ENCODE measurements at places on chromosomes 16 and 17.

- no peaks in the 10 kb centered on the region for H3K27me3 ChIP-seq
- no peak for DNase-seq
- no peak overlapping the region for H3K27ac ChIP-seq
- H3K4me3 ChIP-seq: no peak overlapping the region
- no peaks in the 10 kb centered on the region for H3K36me3 ChIP-seq
Observed at GRCh38 chr17:50844117-50844700, 8.8 kb downstream of the WFIKKN2 start.

- no peak overlapping the region for H3K4me3 ChIP-seq
- H3K27ac ChIP-seq: no peak overlapping the region
- H3K27me3 ChIP-seq: no peaks in the 10 kb centered on the region
- peaks cover 7% of the 10 kb centered on the region for H3K36me3 ChIP-seq
- no peaks in the 10 kb centered on the region for H3K4me1 ChIP-seq
Observed at GRCh38 chr17:9488556-9488955, 87.1 kb downstream of the STX8 start.

- peaks cover 26% of the 10 kb centered on the region for H3K4me1 ChIP-seq
- H3K4me3 ChIP-seq: peak overlapping the region; percentile 99
- H3K36me3 ChIP-seq: peaks cover 35% of the 10 kb centered on the region
- DNase-seq: no peak
Observed at GRCh38 chr16:30652005-30652296, 1.2 kb downstream of the PRR14 start.

GRCh38 chr16:399340-400019, 2.2 kb upstream of the DECR2 start:
- H3K27ac ChIP-seq: no peak overlapping the region
- DNase-seq: no peak
- no peaks in the 10 kb centered on the region for H3K36me3 ChIP-seq
- no peak overlapping the region for H3K4me3 ChIP-seq

DNA sequence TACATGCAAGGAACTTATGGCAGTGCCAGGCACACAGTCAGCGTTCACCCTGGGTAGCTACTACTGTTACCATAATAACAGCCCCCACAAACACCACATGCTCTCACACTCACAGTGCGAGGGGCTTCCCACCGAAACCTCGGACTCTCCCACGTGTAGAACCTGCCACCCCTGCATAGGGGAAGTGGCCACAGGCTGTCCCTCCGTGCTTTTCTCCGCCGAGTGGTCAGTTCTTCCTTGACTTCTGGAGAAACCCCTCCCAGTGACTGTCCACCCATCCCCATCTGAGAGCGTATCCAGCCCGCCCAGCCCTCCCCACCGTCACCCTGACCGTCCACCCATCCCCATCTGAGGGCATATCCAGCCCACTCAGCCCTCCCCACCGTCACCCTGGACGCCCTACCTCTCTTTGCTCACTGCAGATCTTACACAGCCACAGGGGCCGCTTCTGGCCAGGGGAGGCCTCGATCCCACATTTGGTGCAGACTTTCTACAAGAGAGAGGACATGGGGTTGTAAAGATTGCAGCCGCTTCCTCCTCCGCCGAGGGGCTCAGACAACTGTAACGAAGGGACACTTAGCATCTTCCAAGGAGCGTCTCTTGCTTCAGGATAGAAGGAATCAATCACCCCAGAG, 71.1 kb downstream of the RPH3AL start:
- DNase-seq: no peak
- H3K4me3 ChIP-seq: no peak overlapping the region
- no peaks in the 10 kb centered on the region for H3K4me1 ChIP-seq
- H3K27ac ChIP-seq: no peak overlapping the region
- H3K36me3 ChIP-seq: no peaks in the 10 kb centered on the region

GRCh38 chr16:52383640-52384292, 163.2 kb downstream of the TOX3 start:
- no peaks in the 10 kb centered on the region for H3K36me3 ChIP-seq
- no peaks in the 10 kb centered on the region for H3K27me3 ChIP-seq
- no peak overlapping the region for H3K27ac ChIP-seq
- H3K4me3 ChIP-seq: no peak overlapping the region

GRCh38 chr16:24681793-24682192, 47.7 kb upstream of the TNRC6A start:
- no peak for DNase-seq
- H3K4me3 ChIP-seq: no peak overlapping the region
- H3K27ac ChIP-seq: no peak overlapping the region
- H3K4me1 ChIP-seq: no peaks in the 10 kb centered on the region
- H3K36me3 ChIP-seq: no peaks in the 10 kb centered on the region

- no peaks in the 10 kb centered on the region for H3K27me3 ChIP-seq
- H3K4me1 ChIP-seq: no peaks in the 10 kb centered on the region
- H3K27ac ChIP-seq: no peak overlapping the region
- H3K4me3 ChIP-seq: no peak overlapping the region
- DNase-seq: no peak
Observed at GRCh38 chr17:80111702-80112470, 10.5 kb downstream of the GAA start.

DNA sequence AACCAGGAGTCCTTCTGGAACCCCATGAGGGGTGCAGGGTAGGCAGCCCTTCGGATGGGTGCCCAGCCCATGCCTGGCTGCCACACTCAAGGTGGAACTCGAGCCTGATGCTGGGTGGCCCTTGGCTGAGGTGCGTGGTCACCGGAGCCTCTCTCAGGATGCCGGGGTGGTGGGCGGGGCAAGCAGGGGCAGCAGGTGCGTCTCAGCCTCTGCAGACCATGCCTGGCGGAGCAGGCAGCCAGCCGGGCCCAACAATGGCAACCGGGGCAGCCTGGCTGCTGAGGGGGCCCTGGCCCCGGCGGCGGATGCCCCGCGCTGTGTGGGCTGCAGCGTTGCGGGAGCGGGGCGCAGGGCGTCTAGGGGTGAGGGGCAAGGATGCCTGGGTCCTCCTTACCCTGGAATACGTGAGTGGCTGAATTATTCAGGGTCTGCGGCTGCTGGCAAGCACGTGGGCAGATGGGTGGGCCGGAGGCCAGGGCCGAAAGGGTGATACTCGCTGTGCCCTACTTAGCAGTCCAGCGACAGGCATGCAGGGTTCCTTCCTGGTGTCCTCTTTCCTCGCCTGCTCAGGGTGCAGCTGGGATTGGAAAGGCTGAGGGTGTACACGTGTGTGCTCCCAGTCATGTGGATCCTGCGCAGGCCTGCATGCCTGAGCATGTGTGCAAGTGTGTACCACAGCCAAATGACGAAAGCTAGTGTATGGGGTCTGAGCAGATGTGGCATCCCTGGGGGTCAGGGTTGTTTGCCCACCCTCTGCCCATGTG, 14.6 kb downstream of the MYO15A start:
- no peak for DNase-seq
- no peaks in the 10 kb centered on the region for H3K4me1 ChIP-seq
- H3K4me3 ChIP-seq: no peak overlapping the region
- no peaks in the 10 kb centered on the region for H3K36me3 ChIP-seq

GRCh38 chr17:48003417-48004151, 32.7 kb downstream of the CDK5RAP3 start:
- no peaks in the 10 kb centered on the region for H3K27me3 ChIP-seq
- H3K4me1 ChIP-seq: peaks cover 4% of the 10 kb centered on the region
- DNase-seq: no peak
- no peak overlapping the region for H3K27ac ChIP-seq
- H3K36me3 ChIP-seq: no peaks in the 10 kb centered on the region

DNA sequence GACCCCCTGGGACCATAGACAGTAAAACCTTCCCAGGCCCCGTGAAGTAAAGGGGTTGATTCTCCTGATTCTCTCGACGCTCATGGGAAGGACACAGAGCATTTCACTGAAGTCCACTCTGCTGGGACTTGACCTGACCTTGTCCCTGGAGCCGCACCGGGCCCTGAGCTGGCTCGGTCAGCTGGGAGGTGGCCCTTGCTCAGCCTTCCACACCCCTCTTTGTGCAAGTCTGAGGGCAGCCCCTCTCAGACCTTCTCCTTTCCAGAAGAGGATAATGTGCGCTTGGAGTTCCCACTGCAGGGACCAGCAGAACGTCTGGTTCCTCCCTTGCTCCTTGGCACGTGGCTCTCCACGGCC, 115.5 kb downstream of the RAP1GAP2 start:
- H3K36me3 ChIP-seq: peaks cover 12% of the 10 kb centered on the region
- H3K4me1 ChIP-seq: no peaks in the 10 kb centered on the region
- no peak for DNase-seq
